ENCODE measurements at places on chromosomes 16 and 17. TPM values are rescaled to one million over a fixed set of nuclear protein-coding genes. Genes with fewer than 3 reads are reported as not detected.

- DNase-seq: no peak
Measured at GRCh38 chr17:69500911-69501429, 86.5 kb downstream of the MAP2K6 start.

DNA sequence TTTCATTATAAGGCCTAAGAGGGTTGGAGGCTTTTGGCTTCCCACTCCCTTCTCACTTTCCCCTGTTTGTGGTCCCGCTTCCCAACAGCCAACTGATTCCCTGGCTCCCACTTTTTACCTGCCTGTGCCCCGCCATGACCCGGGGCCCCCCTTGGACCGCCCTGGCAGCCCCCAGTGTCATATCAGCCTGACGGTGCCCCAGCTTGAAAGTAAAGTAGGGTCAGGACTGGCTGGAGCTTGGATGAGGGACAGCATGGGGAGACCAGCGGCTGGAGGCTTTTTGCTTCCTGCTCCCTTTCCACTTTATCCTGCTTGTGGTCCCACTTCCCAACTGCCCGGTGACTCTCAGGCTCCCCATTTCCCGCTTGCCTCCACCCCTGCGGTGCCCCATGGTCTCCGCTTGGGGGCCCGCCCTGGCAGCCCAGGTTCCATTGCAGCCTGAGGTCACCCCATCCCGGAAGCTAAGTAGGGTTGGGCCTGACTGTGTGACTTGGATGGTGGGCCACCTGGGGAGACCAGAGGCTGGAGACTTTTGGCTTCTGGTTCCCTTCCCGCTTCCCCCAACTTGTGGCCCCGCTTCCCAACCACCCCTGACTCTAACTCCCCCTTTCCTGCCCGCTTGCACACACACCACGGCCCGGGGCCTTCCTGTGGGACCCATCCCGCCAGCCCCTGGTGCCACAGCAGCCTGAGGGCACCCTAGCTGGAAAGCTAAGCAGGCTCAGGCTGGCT is 2274.7 kb downstream of the TP53TG3F start:
- DNase-seq: no peak

GRCh38 chr16:67668495-67669157 is 2.0 kb downstream of the C16orf86 start:
- DNase-seq: no peak

DNA sequence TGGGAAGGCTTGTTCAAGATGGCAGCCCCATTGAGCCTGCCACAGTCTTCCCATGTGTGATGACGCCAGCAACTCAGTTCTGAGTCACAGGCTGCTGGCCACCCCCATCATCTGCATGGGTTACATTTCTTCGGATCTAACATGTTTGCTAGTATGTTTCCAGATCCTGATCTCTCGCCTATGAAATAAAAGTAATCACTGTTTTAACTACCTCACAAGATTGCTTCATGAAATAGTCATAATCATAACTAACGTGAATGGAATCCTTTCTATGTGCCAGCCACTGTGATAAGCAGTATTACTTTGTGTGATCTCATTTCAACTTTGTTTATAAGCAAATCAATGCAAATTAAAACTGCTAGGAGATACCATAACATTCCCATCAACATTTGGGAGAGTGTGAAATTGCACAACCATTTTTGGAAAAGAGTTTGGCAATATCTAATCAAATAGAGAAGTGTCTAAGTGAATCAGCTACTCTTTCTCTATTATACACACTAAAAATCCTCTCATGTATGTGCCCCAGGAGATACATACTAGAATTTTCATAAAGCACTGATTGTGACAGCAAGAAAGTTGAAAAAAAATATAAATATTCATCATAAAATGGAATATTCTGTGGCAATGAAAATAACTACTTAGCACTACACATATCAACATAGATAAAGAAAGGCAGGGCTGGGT is 300.2 kb upstream of the IRX5 start:
- peak; percentile 9 for DNase-seq

- peak; percentile 75 for DNase-seq
Measured at GRCh38 chr16:11619327-11619851, 32.7 kb upstream of the LITAF start.

Gene FOXN1
- total RNA-seq: not detected

- no peak for DNase-seq
Measured at GRCh38 chr17:82854226-82854625, 14.4 kb upstream of the ZNF750 start.

DNA sequence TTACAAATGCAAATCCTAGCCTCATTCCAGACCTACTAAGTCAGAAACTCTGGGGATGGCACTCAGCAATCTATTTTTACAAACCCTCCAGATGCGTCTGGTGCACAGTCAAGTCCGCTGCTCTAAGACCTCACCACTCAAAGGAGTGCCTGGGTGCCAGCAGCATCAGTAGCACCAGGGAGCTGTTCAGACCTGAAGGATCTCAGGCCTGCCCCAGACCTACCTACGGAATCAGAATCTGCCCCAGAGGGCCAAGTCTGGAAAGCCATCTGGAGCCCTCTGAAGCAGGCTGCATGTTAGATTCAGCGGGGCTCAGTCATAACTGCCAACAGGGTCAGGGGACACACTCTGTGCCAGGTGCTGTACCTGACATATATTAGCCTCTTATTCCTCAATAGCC is 17.6 kb downstream of the MEOX1 start:
- no peak for DNase-seq

GRCh38 chr17:70295329-70295728 is 126.0 kb downstream of the KCNJ2 start:
- no peak for DNase-seq

Gene DNAAF8
- total RNA-seq: 0.81 TPM
